ENCODE measurements at places on chromosomes 7 and 10. TPM values are rescaled to one million over a fixed set of nuclear protein-coding genes. Genes with fewer than 3 reads are reported as not detected.

The ARF5 gene
- total RNA-seq, result 66.0 TPM

The DNAH11 gene
- total RNA-seq, result 0.32 TPM

The NOS3 gene
- 6.0 TPM for total RNA-seq

The RP9 gene
- total RNA-seq, result 7.8 TPM

The SPOCK2 gene
- total RNA-seq, result 3.2 TPM

The SLC16A9 gene
- 9.2 TPM for total RNA-seq

The HECTD2 gene
- 100 TPM for total RNA-seq

The STEAP4 gene
- 13.2 TPM for total RNA-seq

The EPO gene
- not detected for total RNA-seq

The PAPOLB gene
- total RNA-seq, result 2.2 TPM

The CRPPA gene
- 15.4 TPM for total RNA-seq

The MCM7 gene
- total RNA-seq, result 44.6 TPM

The AKR1B1 gene
- 41.7 TPM for total RNA-seq

The DPP6 gene
- total RNA-seq, result 2.4 TPM

The NUPR2 gene
- 0.79 TPM for total RNA-seq

The CUZD1 gene
- total RNA-seq, result 0.63 TPM

The HOXA3 gene
- total RNA-seq, result 9.0 TPM

The PON1 gene
- not detected for total RNA-seq

The ADAMTS14 gene
- total RNA-seq, result 13.7 TPM

The COL1A2 gene
- total RNA-seq, result 11,897 TPM

The PSMA2 gene
- total RNA-seq, result 64.4 TPM

The ADAM8 gene
- total RNA-seq, result 3.0 TPM
